ENCODE measurements at places on chromosomes 13 and 19. TPM values are rescaled to one million over a fixed set of nuclear protein-coding genes. Genes with fewer than 3 reads are reported as not detected.

KISS1R gene
- total RNA-seq, result 3.1 TPM

FUT6 gene
- total RNA-seq, result 0.22 TPM

LRRC4B gene
- not detected for total RNA-seq

ADAMTSL5 gene
- total RNA-seq, result 5.0 TPM

CNMD gene
- total RNA-seq, result not detected

VSTM2B gene
- not detected for total RNA-seq

COX7A1 gene
- not detected for total RNA-seq

HAUS8 gene
- total RNA-seq, result 30.9 TPM

SPATA13 gene
- total RNA-seq, result 66.1 TPM

SIGLEC5 gene
- total RNA-seq, result not detected

IGFL4 gene
- not detected for total RNA-seq

PGLYRP2 gene
- total RNA-seq, result not detected
